ENCODE measurements at places on chromosomes 7 and 10.

DNA sequence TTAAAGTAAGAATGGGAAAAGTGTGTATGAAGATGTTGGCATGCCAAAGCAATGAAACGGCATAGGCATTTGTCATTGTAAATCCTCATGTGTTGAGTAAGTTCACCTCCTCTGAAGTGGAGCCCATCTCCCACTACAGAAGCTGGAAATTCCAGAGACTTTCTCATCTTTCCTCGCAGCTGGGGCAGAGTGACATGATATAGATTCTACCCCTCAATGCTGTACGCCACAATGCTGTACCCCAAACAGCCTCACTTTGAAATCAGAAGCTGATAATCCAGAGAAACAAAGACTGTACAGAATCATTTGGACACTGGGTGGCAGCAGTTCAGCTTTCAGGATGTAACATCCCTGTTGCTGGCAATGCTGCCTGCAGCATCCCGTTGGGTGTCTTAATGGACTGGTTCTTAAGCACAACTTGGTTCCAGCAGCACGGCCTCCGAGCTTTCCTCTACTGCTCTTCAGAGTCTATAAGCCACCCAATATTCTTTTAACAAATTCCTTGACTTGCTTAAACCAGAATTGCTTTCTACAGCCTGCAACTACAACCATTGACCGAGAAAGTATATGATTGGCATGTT lies 18.8 kb downstream of the ZC3HAV1L start:
- no peak for DNase-seq

- DNase-seq: no peak
Measured at GRCh38 chr7:32535162-32535702, 39.9 kb downstream of the AVL9 start.

DNA sequence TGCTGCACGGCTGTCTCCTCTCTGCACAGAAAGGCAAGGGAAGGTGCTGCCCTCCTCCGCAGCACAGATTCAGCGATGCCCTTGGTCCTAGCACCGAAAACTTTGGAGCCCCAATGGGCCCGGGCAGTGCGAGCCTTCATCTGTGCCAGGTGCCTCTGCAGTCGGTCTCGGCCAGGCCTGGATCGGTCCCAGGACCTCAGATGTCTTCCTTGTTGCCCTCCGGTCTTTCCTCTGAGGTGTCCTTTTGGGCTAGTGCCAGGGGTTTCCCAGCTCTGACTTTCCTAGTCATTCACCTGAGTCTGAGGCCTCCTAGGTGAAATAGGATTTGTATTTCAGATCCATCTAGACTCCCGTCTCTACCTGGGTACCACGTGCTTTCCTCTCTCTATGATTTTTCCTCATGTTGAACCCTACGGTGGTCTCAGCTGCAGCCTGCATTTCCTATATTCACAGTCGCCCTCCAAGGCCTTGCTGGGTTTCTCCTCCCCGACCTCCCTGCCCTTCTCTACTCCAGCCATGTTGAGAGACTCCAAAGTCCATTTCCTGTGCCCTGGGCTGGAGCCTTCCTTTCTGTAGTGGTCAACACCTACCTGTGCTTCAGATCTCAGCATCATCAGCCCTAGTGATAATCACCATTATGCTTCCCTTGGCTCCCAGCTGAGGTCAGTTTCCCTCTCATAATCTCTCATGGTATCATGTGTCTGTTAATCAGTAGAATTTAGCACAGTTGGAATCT lies 92.0 kb upstream of the PRSS58 start:
- no peak for DNase-seq

DNA sequence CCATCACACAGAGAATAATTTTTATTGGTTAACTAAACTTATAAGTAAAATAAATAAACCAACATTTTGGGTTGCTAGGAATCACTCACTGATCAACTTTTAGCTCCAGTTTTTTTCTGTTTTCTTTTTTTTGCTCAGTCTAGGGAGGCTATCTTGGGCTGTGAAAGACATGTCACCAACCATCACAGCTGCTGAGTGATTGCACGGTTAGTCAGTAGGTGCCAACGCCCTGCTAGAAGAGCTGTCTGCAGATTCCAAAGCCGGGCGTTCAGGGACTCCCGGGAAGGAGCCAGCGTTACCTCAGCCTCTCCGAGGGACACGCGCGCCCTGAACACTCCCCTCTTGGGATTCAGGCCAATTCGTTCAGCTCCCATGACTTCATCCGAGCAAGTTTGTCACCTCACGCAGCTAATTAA lies 604 bp upstream of the STAM start:
- no peak for DNase-seq

DNA sequence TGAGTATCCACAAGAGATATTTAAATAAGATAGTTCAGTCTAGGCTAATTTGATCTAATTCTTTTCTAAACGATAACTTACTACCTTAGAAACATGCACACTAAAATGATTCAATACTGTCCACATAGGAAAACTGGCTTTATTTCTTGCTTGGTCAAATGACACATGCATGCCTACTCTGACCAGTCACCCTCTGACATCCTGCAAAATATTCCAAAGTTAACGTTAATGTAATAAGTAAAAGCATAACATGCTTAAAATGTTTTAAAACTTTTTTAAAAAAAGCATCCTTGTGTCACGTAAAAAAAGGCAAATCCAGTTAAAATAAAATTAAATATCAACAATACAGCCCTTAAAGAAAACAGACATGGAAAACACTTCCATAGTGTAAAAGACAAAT lies 70.2 kb downstream of the UBE2H start:
- DNase-seq: no peak

- DNase-seq: no peak
Measured at GRCh38 chr7:103964269-103964668, 25.2 kb downstream of the RELN start.

- DNase-seq: no peak
Measured at GRCh38 chr10:57743711-57744110, 524.0 kb downstream of the IPMK start.

DNA sequence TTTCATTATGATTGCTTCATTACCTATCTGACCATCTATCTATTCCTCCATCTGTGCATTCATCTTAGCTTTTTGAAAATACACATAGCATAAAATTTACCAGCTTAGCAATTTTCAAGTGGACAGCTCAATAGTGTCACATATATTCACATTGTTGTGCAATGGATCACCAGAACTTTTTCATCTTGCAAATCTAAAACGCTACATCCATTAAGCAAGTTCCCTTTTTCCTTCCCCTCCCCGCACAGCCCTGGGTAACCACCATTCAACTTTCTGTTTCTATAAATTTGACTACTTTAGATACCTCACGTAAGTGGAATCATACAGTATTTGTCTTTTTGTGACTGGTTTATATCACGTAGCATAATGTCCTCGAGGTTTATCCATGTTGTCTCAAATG lies 78.0 kb upstream of the ADRB1 start:
- no peak for DNase-seq

- DNase-seq: no peak
Measured at GRCh38 chr10:89388806-89389205, 3.6 kb upstream of the IFIT1 start.

DNA sequence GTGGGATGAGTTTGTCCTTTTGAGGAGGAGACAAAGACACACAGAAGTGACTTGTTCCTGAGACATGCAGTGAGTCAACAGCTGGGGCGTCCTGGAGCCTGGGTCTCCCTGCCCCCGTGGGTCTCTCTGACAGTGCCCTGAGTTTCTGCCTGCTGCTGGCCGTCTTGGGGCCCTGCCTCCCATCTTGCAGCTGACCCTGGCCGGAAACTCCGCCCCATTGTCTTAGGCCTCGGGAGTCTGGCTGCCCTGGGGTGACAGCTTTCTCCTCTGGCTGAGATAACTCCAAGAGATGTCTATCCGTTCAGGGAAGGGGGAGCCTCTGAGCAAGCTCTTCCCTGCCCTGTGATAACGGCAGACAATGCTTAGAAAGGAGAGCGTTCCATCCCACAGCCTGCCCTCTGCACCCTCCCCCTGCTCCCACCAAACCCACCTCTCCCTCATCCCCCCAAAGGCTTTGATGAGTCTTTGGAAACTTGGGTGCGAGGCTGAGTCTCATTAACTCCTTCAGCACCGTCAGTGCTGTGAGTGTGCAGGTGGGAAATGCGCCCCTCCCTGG lies 69.5 kb upstream of the PODXL start:
- DNase-seq: no peak

- no peak for DNase-seq
Measured at GRCh38 chr10:129784891-129785290, 179.2 kb downstream of the EBF3 start.

- DNase-seq: no peak
Measured at GRCh38 chr10:69839696-69840345, 38.1 kb downstream of the COL13A1 start.

DNA sequence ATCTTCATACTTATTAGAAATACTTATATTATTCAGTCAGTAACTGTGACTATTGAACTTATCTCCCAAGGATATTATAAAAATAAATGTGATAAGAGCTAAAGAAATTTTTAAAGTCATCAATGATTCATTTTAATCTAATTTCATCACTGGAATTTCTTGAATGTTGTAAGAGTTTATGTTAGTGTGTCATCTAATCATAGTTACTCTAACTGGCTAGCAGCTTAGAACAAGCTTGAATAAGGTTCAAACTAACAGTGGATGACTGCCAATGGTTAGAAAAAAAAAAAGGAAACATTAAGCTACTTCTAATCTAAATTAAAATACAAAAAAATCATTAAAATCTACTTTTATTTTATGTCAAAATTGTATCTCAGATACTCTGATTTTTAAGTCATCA lies 1066.3 kb downstream of the CNTNAP2 start:
- DNase-seq: no peak

DNA sequence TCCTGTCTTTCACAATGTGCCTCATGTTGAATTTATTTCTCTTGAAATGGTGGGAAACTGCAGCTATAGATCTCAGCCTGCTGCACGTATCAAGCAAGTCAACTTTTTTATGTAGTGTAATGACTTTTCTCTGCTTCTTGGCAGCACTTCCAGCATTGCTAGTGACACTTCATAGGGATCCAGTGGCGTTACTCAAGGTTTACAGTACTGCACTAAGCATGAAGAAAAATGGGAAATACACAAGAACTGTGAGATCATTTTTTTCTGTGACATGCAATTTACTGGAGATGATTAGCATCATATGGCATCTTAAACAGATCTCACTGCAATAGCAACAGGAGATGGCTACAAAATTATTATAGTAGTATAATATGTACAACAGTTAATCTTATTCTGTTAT lies 90.9 kb downstream of the POLR1F start:
- peak; percentile 32 for DNase-seq

DNA sequence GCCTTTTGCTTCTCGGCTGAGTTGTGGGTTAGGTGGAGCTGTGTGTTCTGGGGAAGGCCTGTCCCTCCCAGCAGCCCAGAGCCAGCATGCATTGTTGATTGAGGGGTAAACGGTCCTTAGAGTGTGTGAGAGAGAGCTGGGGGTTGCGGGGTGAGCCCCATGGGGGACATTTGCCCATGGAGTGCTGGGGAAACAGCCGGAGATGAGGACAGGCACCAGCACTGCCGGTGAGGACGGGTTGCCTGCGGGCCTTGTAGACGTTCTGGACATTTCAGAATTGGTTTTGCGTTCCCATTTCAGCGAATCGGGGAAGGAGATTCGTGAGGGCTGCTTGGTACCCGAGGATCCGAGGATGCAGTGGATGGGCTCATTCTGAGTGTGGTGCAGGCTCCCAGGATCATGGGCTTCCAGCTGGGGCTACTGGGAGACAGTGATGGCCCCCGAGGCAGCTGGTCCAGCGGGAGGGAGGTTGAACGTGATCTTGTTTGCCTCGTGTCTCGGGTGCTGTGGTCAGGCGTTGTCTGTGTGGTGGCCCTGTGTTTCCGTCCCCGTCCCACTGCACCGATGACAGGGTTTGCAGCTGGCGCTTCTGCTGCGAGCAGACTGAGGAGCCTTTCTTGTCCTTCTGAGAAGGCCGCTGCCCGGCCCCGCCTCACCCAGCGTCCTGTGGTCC lies 113.9 kb downstream of the CYTH3 start:
- no peak for DNase-seq

- DNase-seq: no peak
Measured at GRCh38 chr7:81908220-81908619, 138.4 kb upstream of the HGF start.

DNA sequence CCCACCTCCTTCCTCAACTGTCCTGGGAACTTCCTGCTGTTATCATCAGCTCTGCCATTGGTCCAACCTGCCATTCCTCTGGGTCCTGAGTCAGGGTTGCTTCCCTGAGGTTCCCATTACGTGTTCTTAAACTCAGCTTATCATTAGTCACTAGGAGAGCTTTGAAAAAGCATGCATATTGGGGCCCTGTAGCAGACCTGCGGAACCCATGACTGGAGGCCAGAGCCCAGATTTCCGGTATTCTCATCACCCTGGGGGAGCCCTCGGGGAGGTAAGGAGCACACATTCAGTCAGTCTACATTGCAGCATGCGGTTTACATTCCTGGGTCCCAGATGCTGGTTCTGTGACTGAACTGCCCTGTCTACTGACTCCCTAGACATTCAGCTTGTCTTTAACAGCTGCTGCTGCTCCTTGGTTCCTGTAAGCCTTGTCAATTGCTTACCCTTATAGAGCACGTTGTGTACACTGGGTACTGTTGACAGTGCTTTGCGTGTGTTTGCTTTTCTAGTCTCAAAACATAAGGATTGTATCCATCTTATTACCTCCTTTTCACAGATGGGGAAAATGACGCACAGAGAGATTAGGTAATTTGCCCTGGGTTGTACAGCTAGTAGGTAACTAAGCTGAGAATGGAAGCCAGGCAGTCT lies 12.8 kb downstream of the CDHR3 start:
- no peak for DNase-seq

DNA sequence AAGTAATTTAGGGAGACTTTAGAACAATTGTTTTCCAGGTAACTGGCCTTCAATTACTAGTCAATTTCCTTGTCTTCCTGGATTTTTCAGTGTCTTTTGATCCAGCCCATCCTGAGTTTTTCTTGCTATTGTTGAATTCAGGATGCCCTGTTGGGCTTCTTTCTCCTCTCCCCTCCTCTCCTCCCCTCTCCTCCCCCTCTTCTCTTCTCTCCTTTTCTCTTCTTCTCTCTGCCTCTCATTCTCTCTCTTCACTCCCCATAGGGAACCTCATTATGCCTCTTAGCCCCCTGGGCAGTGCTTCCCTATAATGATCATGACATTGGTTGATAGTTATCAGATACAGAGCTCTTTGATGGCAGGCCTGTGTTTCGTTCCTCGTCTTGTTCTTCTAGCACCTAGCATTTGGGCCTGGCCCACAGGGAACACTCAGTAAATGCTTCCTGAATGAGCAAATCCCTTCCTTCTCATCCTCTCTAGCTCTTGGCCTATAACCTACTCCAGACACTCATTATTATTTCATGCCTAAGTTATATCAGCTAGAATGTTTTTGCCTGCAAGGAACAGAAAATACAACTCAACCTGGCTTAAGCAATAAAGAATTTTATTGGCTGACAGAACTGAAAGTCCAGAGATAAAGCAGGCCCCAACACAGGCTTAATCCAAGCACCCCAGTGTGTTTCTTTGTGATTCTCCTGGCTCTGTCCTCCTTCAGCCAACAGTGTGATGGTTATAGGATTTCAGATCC lies 56.8 kb downstream of the CACNB2 start:
- DNase-seq: no peak
